ENCODE measurements at places on chromosomes 16 and 17. TPM values are rescaled to one million over a fixed set of nuclear protein-coding genes. Genes with fewer than 3 reads are reported as not detected.

GRCh38 chr16:1543085-1543896, 9.8 kb downstream of the TMEM204 start:
- DNase-seq: peak; percentile 54

- no peak for DNase-seq
Measured at GRCh38 chr17:72510351-72511016, 389.7 kb downstream of the SOX9 start.

GRCh38 chr17:29376667-29377270, 13.4 kb upstream of the TAOK1 start:
- DNase-seq: no peak

GRCh38 chr17:81428948-81429774, 33.9 kb downstream of the BAHCC1 start:
- no peak for DNase-seq

DNA sequence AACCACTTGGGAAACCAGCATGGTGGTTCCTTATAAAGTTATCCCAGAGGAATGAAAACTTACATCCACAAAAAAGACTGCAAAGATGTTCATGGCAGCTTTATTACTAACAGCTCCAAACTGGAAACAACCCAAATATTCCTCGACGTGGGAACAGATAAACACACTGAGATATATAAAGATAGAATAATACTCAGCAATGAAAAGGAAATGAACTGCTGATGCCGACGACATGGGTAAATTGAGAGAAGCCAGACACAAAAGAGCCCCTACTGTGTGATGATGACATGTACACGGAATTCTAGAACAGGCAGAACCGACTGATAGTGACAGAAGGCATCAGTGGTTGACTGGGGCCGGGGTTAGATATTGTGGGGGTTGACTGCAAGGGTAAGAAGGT, 9.7 kb downstream of the PRCD start:
- DNase-seq: no peak

- peak; percentile 45 for DNase-seq
Measured at GRCh38 chr17:13002761-13003453, 14.9 kb downstream of the ELAC2 start.

DNA sequence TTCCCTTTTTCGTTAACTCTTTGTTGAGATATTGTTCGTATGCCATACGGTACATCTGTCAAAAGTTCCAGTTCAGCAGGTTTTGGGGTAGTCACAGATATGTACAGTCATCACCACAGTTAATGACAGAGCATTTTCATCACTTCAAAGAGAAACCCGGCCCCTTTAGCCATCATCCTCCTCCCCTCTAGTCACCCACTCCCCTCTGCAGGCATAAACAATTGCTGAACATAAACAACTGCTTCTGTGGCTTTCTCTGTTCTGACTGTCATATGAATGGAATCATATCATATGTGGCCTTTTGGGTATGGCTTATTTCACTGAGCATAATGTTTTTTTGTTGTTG, 59.3 kb downstream of the RNF213 start:
- DNase-seq: no peak

DNA sequence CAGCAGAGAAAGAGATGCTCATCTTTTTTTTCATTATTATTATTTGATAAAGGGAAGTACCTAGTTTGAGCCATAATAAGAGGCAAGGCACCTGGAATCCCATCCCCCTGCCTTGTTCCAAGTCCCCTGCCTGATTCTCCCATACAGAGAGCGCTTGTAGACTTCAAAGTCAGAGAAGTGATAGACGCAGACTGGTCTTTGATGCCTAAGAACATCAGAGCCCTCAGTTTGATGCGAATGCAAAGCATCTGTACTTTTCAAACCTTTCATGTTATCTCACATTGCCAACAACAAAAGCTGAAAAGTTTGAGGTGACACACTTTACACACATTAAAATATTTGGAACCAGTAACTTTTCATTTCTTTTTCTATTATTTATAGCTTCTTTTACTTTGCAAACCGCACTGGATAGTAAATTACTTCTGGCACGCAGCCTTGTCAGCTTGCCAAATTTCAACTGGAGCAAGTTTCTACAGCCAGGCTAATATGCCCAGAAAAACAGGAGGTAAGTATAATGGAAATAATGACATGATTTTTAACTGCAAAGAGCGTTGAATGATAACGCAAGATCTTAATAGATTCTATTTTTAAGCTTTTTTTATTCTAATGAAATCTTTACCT, 5.9 kb upstream of the UTP6 start:
- no peak for DNase-seq

GRCh38 chr17:49708515-49709183, 885 bp upstream of the SLC35B1 start:
- DNase-seq: no peak

- DNase-seq: no peak
Measured at GRCh38 chr17:80430446-80431245, 15.7 kb downstream of the ENDOV start.

GRCh38 chr17:47978324-47978723, 7.4 kb downstream of the CDK5RAP3 start:
- DNase-seq: peak; percentile 65

- no peak for DNase-seq
Measured at GRCh38 chr16:85948138-85948509, 49.2 kb downstream of the IRF8 start.

DNA sequence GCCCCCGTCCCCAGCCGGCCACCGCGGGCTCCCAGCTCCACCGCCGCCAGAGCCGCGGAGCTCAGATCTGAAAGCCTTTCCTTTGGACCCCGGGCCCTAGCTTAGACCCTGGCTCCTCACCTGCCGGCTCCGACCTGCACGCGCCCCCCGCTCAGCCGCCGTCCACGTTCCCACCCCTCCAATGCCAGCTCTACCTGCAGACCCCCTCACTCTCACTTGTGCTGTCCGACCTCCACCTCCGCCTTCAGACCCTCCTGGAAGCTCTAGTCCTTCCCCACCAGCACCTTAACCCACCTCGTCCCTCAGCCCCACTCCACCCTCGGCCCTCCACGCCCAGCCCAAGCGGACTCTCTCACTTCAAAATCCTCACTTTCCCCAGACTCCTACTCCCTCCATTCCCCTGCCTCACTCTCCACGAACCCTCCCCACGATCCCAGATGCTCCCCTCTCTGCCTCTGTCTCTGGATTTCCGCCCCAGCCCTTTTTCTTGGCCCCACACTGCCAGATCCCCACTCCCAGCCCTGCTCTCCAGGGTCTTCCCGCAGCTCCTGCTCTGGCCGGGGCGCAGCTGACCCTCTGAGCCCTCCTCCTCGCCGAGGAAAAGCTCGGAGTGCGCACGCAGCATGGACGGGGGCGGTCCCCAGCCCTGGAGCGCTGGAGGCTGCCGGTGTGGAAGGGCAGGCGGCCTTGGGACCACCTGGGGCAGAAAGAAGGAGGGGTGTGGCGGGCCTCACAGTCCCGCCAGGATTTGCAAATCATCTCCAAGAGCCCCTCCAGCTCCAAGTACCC, at the start of gene TMEM114:
Gene TMEM114, minus strand, starts transcription at position 612 of the 789 bp plus-strand sequence. CDS start 673 bp downstream, outside the sequence.
- DNase-seq: no peak

GRCh38 chr16:64586781-64587180, 535.1 kb downstream of the CDH11 start:
- no peak for DNase-seq

GRCh38 chr16:9170470-9170869, 79.0 kb downstream of the HAPSTR1 start:
- no peak for DNase-seq

DNA sequence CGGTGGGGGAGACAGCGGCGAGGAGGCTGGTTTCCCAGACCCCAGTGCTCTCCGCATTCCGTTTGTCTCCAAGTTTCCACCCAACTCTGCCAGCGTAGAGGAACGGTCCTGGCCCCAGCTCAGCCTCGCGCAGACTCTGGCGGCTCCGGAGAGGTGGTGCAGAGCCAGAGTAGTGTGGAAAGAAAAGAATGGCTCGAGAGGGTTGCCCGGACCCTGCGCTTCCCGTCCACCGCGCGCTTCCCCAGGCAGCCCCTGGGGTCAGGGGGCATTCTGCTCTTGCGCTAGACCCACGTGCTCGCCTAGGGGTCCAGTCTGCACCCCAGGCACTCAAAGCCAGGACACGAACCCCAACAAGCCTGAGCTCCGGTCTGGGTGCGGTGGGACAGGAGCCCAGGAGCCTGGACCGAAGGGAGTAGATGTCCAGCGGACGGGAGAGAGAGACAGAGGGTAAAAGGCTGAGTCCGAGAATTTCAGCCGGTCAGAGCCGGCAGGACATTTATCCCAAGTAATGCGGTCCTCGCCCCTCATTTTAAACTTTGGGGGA, 3.8 kb downstream of the PMP22 start:
- no peak for DNase-seq

DNA sequence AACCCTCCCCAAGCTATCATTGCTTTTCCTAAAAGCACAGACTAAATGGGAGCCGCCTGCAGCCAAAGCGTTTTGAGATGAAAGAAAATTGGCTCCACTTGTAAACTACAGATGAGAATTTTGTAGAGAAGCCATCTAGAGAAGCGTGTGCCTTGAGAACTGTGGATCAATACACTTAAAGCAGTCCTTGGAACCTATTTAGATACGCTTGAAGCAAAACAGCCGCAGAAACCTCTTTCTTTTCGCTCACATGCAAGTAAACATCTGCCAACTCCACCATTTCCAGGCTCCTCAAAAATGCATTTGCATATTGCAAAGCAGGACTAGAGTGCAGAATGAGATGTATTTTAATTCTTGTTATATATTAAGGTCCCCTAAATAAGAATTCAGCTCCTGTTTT, 13.1 kb downstream of the KIAA0513 start:
- DNase-seq: no peak

DNA sequence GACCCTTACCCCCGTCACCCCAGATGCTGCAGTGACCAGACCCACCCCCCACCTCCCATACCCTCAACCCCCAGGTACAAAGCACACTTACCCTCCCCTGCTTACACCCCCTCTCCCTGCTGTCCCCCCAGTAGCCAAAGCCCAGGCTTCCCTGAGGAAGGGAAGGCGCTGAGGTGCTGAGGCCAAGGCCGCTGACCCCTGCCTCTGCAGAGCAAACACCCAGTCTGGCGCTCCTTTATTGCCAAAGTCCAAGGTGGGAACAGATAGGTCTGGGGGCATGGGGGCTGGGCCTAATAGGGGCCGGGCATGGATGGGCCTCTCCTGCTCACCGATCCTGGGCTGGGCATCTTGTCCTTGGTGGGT, 683 bp downstream of the LCAT start:
- DNase-seq: no peak

DNA sequence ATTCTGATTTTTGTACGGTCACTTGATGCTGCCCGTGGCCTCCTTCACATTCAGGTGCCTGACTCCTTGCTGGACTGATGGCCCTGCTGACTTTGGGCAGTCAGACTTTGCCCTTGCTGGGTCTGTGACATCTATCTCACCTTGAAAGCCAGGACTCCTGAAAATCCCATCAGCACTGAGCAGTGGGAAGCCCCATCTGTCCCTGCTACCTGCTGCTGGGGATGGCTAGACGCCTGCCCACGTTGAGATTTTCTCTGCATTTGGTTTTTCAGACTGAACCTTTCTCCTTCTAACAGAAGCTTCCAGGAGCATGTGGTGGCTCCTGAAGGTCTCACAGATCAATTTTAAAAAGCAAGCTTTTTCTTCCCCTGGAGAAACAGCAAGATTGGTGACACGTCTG, 10.2 kb upstream of the ZNF18 start:
- DNase-seq: no peak

- DNase-seq: no peak
Measured at GRCh38 chr17:49899191-49899485, 51.3 kb upstream of the TAC4 start.

GRCh38 chr17:9421525-9421924, 154.1 kb downstream of the STX8 start:
- DNase-seq: no peak

DNA sequence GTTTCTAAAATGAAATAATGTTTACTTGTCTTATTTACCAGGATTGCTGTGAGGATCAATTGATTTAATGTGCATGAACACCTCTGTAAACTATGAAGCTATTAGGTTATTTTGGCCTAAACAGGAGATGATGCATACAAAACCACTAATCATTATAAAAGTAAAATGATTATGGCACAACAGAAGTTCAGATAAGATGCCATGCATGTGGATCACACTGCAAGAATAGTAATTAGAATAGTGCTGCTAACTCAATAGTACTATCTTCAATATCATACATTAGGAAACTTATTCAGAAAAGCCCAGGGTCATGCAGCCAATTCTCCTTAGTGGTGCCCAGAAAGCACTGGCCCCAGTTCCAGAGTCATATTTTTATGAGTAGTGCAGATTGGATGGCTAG, 66.9 kb downstream of the TMEM100 start:
- no peak for DNase-seq

DNA sequence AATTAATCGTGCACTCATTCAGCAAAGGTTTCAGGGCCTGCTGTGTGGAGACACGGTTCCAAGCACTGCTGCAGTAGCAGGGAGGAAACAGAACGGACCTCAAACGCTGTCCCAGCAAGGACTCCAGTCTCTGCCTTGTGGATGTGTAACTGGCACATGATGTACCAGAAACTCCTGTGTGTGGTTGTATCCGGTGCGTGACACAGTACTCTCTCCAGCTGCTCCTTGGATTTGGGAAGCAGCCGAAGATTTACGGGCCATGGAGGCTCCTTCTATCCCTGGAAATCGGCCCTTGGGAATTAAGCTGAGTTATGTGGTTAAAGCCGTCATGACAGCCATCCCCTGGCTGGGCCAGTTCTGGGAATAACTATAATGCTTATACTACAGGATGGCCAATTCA, 8.5 kb upstream of the ANKRD11 start:
- DNase-seq: no peak

- DNase-seq: no peak
Measured at GRCh38 chr16:67071476-67072048, 38.2 kb upstream of the PHAF1 start.

The KRT12 gene
- total RNA-seq: not detected

The MLKL gene
- total RNA-seq: 25.6 TPM

The TOM1L1 gene
- total RNA-seq: not detected

The PRCD gene
- 1.1 TPM for total RNA-seq

The OTOP3 gene
- total RNA-seq: not detected

The TVP23A gene
- not detected for total RNA-seq

The THRA gene
- total RNA-seq: 20.3 TPM

The KRT40 gene
- not detected for total RNA-seq

The EPX gene
- total RNA-seq: not detected

The CRYBA1 gene
- not detected for total RNA-seq

The SHCBP1 gene
- 33.0 TPM for total RNA-seq

The TBC1D3K gene
- total RNA-seq: not detected

The SLC9A5 gene
- 3.5 TPM for total RNA-seq

The ATPAF2 gene
- 29.9 TPM for total RNA-seq

The MAP2K6 gene
- total RNA-seq: 11.7 TPM

The KRT33A gene
- not detected for total RNA-seq

The SYT17 gene
- total RNA-seq: not detected

Data from activated naive CD8-positive, alpha-beta T cell treated with anti-CD3 and anti-CD28 coated beads, Interleukin-2, amount 10 ng/mL, durations not matched to agents 7 days and 5 days (primary cell).